Activated CD4-positive, alpha-beta memory T cell treated with anti-CD3 and anti-CD28 coated beads for 36 hours (primary cell): ENCODE measurements at places on chromosomes 5 and 9.

GRCh38 chr5:87307796-87308423 is 40.2 kb downstream of the RASA1 start:
- H3K4me3 ChIP-seq = no peak overlapping the region
- peaks cover 31% of the 10 kb centered on the region for H3K36me3 ChIP-seq
- H3K27me3 ChIP-seq = no peaks in the 10 kb centered on the region
- no peak overlapping the region for H3K27ac ChIP-seq
- DNase-seq = no peak

DNA sequence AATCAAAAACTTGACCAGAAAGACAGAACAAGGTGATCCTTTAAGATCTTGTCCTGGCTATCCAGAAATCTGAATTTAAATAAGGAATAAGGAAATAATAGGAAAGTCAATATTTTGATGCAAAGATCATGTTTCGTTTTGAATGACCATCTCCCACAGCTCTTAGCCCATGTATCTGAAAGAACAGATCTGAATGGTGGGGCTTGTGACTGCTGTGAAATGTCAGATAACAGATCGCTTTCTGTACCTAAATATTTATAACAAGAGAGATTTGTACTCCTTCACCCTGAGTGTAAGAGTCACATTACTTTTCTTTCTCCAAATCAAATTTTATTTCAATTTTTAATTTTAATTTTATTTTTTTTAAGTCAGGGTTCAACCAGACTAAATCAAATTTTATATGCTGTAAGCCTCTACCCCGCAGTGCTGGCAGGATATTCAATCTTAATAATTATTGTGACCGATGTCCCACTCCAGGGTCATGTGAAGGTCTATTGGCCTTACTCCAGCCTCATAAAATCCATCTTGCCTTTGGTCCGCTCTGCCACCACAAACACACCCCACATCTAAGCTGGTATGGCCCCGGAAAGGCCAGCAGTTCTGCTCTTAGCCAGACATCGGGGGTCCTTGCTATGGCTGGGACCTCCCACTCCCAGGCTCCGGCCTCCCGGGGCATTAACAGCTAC is 7.0 kb upstream of the SLC26A2 start:
- DNase-seq = no peak
- H3K4me1 ChIP-seq = no peaks in the 10 kb centered on the region
- no peak overlapping the region for H3K4me3 ChIP-seq
- no peak overlapping the region for H3K27ac ChIP-seq

- no peak for DNase-seq
- H3K36me3 ChIP-seq = no peaks in the 10 kb centered on the region
- H3K4me1 ChIP-seq = no peaks in the 10 kb centered on the region
- H3K27ac ChIP-seq = no peak overlapping the region
- peaks cover under 1% of the 10 kb centered on the region for H3K27me3 ChIP-seq
- H3K4me3 ChIP-seq = no peak overlapping the region
These were observed 135.9 kb upstream of the RAD23B start for GRCh38 chr9:107147134-107147533.

- H3K4me3 ChIP-seq = no peak overlapping the region
- H3K27me3 ChIP-seq = peaks cover 34% of the 10 kb centered on the region
- H3K4me1 ChIP-seq = no peaks in the 10 kb centered on the region
- no peaks in the 10 kb centered on the region for H3K36me3 ChIP-seq
- H3K27ac ChIP-seq = no peak overlapping the region
- no peak for DNase-seq
These were observed 967 bp downstream of the NEURL1B start for GRCh38 chr5:172642051-172642409.
